ENCODE measurements at places on chromosomes 1 and 21. TPM values are rescaled to one million over a fixed set of nuclear protein-coding genes. Genes with fewer than 3 reads are reported as not detected.

DNA sequence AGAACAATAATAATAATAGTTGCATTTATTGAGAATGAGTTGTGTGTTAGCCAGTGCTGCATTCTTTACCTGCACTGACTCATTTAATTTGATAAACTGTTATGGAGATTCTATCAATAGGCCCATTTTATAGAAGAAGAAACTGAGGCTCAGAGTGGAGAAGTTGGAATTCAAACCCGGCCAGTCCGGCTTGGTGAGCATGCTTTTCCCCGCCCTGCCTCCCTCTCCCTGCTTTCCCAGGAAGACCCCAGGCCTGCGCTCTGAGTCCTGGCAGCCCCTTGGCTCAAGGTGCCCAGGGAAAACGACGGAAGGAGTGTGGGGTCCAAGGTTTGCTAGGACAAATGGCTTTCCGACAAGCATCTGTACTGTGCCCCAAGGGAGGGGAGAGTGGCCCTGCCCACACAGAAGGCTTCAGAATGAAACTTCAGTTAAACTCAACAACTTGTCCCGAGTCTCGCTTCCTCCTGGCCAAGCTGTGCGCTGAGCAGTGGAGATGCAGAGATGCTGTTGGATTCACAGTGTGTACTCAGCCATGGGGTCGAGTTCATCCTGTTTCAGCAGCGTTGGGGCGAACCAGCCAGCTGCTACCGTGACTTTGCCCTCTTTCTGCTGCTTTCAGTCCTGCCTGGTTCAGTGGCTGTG, 23.3 kb upstream of the PADI6 start:
- no peak overlapping the region for H3K27ac ChIP-seq
- no peak for DNase-seq
- H3K36me3 ChIP-seq: no peaks in the 10 kb centered on the region
- no peaks in the 10 kb centered on the region for H3K4me1 ChIP-seq
- H3K27me3 ChIP-seq: no peaks in the 10 kb centered on the region

GRCh38 chr1:12709091-12709491, 6.8 kb upstream of the AADACL3 start:
- H3K27ac ChIP-seq: no peak overlapping the region
- no peak for DNase-seq
- H3K4me3 ChIP-seq: no peak overlapping the region
- H3K27me3 ChIP-seq: no peaks in the 10 kb centered on the region

DNA sequence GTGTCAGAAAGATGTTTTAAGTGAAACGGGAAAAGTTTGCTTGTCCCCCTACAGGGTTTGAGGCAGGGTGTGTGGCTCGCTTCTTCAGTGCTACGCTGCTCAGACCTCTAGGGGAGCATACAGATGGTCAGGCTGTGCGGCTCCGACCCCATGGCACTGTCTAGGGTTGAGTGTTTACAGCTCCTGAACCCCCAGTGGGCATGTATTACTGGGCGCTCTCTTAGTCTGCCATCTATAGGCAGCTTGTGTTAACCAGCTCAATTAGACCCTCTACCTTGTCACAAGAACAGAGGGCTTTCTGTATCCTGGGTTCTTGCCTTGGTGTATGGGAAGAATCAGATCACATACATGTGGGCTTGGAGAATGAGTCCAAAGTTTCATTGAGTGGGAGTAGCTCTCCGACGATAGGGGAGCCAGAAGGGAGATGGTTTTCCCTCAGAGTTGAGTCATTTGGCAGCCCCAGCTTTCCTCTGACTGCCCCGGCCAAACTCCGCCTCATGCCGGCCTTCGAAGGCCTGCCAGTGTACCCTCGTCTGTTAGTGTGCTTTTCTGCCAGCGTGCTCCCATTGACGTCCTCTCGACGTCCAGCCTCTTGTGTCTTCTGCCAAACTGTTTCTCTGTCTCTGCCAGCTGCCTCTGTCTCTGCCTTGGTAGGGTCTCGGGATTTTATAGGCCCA, 38.6 kb upstream of the ADGRL4 start:
- no peaks in the 10 kb centered on the region for H3K27me3 ChIP-seq
- no peaks in the 10 kb centered on the region for H3K4me1 ChIP-seq
- no peak for DNase-seq
- no peak overlapping the region for H3K27ac ChIP-seq
- no peaks in the 10 kb centered on the region for H3K36me3 ChIP-seq

DNA sequence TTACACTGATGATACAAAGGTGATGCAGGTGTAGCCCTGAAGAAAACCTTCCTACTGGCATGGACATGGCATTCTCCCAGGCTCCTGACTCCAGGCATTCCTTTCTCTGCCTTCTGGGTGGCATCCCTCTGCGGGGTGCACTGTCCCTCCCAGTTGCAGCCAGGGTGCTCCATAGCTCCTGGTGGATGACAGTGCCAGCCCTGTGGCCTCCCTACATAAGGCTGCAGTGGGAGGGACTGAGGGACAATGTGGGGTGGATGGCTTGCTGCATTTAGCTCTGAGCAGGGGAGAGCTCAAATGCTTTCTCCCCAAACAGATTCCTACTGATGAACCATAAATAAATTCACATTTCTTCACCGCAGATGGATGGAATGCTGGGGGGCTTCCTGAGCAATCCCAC, 97.0 kb upstream of the GJB5 start:
- no peaks in the 10 kb centered on the region for H3K36me3 ChIP-seq
- H3K27ac ChIP-seq: no peak overlapping the region
- DNase-seq: no peak
- no peaks in the 10 kb centered on the region for H3K27me3 ChIP-seq
- H3K4me1 ChIP-seq: no peaks in the 10 kb centered on the region

DNA sequence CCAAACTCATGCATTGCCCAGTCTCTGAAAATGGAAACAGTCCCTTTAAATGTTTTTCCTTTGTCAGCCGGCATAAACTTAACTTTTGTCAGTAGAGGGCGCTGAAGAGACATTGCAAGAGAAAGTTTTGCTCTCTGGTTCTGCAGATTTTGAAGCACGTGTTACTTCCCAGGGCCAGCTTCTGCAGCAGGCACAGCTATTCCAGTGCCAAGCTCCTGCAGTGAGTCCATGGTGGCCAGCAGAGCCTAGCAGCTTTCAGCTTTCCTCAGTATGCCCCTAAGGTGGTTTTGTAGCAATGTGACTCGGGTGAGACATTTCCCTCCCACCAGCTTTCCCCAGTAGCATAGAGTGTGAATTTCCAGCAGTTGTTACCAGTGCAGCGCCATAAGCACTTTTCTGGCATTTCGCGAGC, 2.6 kb upstream of the IFI44L start:
- H3K36me3 ChIP-seq: no peaks in the 10 kb centered on the region
- peaks cover 8% of the 10 kb centered on the region for H3K4me1 ChIP-seq
- H3K4me3 ChIP-seq: no peak overlapping the region
- H3K27ac ChIP-seq: peak overlapping the region; percentile 80

DNA sequence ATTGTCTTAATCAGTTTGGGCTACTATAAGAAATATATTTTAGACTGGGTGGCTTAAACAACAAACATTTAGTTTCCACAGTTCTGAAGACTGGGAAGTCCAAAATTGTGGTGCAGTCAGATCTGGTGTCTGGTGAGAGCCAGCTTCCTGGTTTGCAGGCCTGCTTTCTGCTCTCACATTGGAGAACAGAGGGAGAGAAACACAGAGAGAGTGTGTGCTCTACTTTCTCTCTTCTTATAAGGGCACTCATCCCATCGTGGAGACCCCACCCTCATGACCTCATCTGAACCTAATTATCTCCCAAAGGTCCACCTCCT, 4.1 kb downstream of the LEPR start:
- H3K27ac ChIP-seq: no peak overlapping the region
- no peak overlapping the region for H3K4me3 ChIP-seq
- peaks cover 32% of the 10 kb centered on the region for H3K36me3 ChIP-seq
- H3K27me3 ChIP-seq: no peaks in the 10 kb centered on the region

DNA sequence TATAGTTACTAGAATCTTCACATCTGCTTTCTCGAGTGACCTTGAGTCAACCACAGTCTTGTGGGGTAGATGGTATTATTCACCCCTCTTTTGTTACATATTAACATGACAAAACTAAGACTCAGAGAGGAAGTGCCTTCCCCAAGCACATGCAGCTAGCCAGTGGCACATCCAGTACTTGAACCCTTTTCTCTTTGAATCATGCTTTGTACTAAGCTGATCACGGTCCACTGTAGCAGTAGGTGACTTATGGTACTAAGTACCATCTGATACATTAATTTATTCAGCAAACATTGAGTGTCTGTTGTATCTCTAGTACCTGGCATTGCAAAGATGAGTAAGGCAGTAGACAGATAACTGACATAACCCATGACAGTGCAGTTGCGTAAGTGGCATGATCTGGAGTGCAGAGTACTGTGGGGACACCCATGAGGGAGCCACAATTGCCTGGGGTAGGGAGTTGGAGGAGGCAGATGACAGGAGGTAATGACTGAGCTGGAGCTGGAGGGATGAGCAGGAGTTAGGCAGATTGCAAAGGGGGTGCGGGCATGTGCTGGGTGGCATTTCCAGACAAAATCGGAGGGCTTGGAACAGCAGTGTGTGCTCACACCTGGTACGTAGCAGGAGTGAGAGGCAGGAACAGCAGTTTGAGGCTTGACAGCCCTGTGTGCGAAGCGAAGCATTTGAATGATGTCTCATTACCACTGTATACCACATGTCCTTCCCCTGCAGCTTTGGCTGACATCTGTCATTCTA, 29.8 kb downstream of the UCK2 start:
- H3K36me3 ChIP-seq: no peaks in the 10 kb centered on the region
- no peak for DNase-seq
- H3K4me1 ChIP-seq: no peaks in the 10 kb centered on the region
- no peaks in the 10 kb centered on the region for H3K27me3 ChIP-seq
- no peak overlapping the region for H3K4me3 ChIP-seq

DNA sequence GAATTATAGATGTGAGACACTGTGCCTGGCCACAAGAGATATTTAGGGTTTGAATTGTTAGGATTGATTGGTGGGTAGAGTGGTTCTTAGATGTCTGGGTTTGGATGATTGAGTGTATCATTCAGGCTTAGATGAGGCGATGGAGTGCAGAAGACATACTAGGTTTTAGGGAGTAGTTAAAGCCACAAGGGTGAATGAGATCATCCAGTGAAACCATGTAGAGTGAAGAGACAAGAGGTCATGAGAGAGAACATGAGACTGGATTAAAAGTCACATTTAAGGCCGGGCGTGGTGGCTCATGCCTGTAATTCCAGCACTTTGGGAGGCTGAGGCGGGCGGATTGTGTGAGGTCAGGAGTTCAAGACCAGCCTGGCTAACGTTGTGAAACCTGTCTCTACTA, 37.2 kb downstream of the ZFYVE9 start:
- H3K4me1 ChIP-seq: no peaks in the 10 kb centered on the region
- H3K36me3 ChIP-seq: no peaks in the 10 kb centered on the region
- H3K27ac ChIP-seq: no peak overlapping the region
- no peak for DNase-seq
- H3K4me3 ChIP-seq: no peak overlapping the region

GRCh38 chr1:115677182-115677555, 35.4 kb downstream of the VANGL1 start:
- H3K27me3 ChIP-seq: no peaks in the 10 kb centered on the region
- no peaks in the 10 kb centered on the region for H3K36me3 ChIP-seq
- H3K4me3 ChIP-seq: no peak overlapping the region
- H3K4me1 ChIP-seq: peaks cover 42% of the 10 kb centered on the region
- DNase-seq: no peak

GRCh38 chr1:161691846-161692245, 15.2 kb upstream of the FCRLA start:
- H3K27ac ChIP-seq: no peak overlapping the region
- no peaks in the 10 kb centered on the region for H3K4me1 ChIP-seq
- no peaks in the 10 kb centered on the region for H3K36me3 ChIP-seq
- H3K27me3 ChIP-seq: no peaks in the 10 kb centered on the region
- H3K4me3 ChIP-seq: no peak overlapping the region

DNA sequence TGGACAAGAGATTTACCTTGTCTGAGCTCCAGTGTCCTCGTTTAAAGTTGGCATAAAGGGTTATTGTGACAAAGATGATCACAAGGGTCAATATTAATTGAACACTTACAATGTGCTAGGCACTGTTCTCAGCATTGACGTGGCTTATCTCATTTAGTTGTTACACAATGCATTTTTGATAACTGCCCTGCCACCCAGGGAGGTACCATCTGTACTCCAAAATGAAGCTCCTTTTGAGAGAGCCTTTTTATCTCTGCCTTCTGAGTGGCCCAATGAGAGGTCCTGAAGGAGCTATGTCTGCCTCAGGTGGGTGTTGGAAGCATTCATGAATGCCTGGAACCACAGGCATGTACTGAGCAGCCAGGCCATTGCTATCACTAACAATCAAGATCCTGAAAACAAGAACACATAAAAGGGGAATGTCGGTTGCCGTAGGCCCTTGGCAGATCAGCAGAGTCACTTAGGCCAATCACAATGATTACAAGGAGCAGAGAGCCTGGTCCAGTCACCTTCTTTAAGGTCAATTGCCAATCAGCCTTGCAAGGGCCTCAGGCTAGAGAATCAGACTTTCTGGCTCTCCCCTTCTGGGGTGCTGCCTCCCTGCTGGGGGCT, 78.5 kb downstream of the NMNAT2 start:
- no peak overlapping the region for H3K4me3 ChIP-seq
- H3K4me1 ChIP-seq: no peaks in the 10 kb centered on the region
- H3K27ac ChIP-seq: peak overlapping the region; percentile 44

- no peaks in the 10 kb centered on the region for H3K36me3 ChIP-seq
- no peaks in the 10 kb centered on the region for H3K27me3 ChIP-seq
- no peak overlapping the region for H3K27ac ChIP-seq
- no peak overlapping the region for H3K4me3 ChIP-seq
- DNase-seq: no peak
Measured at GRCh38 chr1:56120021-56120420, 459.3 kb downstream of the PLPP3 start.

DNA sequence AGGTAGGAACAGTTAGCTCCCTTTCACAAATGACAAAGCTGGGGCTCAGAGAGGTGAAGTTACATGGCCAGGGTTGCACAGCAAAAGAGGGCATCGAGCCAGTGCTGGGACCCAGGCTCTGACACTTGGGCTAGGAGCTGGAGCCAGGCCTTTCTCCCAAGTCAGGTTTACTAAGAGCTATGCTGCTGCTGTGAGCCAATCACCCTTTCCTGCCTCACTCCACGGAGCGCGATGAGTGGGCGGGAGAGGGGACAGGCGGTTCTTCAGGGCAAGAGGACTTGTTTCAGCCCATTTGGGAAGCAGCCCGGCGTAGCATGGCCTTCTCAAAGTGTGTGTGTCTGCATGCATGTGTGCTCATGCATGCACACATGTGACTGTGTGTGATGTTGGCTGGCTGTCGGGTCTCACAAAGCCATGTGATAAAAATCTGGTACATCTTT, 10.6 kb downstream of the ID3 start:
- no peaks in the 10 kb centered on the region for H3K27me3 ChIP-seq
- DNase-seq: peak; percentile 85
- no peaks in the 10 kb centered on the region for H3K36me3 ChIP-seq
- H3K4me3 ChIP-seq: no peak overlapping the region
- H3K4me1 ChIP-seq: no peaks in the 10 kb centered on the region
- H3K27ac ChIP-seq: peak overlapping the region; percentile 60

- peaks cover 5% of the 10 kb centered on the region for H3K4me1 ChIP-seq
- no peaks in the 10 kb centered on the region for H3K27me3 ChIP-seq
- no peak overlapping the region for H3K27ac ChIP-seq
- H3K4me3 ChIP-seq: no peak overlapping the region
- no peaks in the 10 kb centered on the region for H3K36me3 ChIP-seq
Measured at GRCh38 chr1:226782845-226783601, 43.9 kb upstream of the ITPKB start.

GRCh38 chr1:207020709-207021107, 11.8 kb downstream of the C1orf116 start:
- H3K4me3 ChIP-seq: no peak overlapping the region
- no peaks in the 10 kb centered on the region for H3K4me1 ChIP-seq
- no peak overlapping the region for H3K27ac ChIP-seq
- H3K27me3 ChIP-seq: no peaks in the 10 kb centered on the region
- H3K36me3 ChIP-seq: no peaks in the 10 kb centered on the region
- DNase-seq: no peak

Gene PROX1
- 39.7 TPM for total RNA-seq

Gene ELAPOR1
- total RNA-seq: 0.11 TPM

Gene LEMD1
- total RNA-seq: not detected

Gene GPR25
- not detected for total RNA-seq

Gene FALEC
- not detected for total RNA-seq

Gene ZNF687
- 12.9 TPM for total RNA-seq

Gene ARID4B
- 16.1 TPM for total RNA-seq

Measured in right atrium auricular region (tissue), 2 donors.